ENCODE measurements at places on chromosomes 6 and 20. TPM values are rescaled to one million over a fixed set of nuclear protein-coding genes. Genes with fewer than 3 reads are reported as not detected.

The SLC17A9 gene
- total RNA-seq: 9.4 TPM

The GRIK2 gene
- not detected for total RNA-seq

DNA sequence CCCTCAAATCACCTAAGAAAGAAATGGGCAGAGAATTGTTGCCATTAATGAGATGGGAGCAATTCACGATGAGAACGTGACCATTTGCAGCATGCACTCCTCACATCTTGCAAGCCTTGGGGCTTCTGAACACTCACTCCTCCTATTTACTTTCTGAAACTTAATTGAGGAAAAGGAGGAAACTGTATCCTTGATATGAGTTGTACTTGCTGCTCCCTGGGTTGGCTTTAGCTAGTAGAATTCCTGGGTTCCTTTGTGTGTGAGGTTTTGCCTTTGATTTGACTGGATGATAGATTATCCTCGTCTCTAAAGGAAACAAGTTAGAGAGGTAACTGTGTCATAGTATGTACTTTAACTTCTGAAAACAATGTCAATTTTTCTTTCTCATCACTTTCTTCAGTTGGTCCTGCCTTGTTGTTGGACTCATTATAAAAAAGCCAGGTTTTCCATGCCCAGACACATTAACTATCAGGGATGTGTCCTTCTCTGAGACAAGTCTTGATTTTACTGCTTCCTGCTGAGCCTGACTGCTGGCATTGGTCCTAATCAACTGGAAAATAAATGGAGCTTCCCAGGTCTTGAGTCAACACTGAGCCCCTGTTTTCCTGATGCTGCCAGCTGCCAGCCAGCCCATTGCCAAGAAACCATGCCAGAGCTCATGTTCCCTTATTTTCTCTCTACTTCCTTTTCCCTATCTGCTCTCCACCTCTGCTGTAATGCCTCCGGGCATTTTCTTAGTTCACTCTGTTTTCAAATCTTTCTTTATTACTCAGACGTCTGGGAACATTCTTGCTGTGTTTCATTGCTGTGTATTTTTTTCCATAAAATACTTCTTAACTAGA, 6.0 kb upstream of the MRAP2 start:
- DNase-seq: peak; percentile 89

DNA sequence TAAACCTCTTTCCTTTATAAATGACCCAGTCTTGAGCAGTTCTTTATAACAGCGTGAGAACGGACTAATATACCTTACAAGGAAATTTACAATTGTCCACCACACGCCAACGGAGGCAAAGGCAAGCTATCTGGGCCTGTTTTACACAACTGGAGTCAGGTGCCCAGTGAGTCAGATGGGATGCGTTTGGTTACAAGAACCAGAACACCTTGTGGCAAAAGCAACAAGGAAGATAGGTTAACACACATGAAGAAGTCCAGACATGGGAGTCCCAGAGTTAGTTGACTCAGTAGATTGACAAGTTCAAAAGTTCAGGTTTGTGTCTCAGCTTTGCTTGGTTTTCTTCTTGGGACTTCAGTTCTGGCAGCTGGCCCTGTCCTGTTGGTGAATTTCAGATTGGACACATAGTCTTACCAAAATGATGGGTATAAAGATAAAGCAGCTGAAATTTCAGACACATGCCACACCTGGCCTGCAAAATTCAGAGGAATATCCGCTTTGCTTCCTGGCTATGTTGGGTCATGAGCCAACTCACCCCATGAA, 97.9 kb downstream of the PXDC1 start:
- no peak for DNase-seq

DNA sequence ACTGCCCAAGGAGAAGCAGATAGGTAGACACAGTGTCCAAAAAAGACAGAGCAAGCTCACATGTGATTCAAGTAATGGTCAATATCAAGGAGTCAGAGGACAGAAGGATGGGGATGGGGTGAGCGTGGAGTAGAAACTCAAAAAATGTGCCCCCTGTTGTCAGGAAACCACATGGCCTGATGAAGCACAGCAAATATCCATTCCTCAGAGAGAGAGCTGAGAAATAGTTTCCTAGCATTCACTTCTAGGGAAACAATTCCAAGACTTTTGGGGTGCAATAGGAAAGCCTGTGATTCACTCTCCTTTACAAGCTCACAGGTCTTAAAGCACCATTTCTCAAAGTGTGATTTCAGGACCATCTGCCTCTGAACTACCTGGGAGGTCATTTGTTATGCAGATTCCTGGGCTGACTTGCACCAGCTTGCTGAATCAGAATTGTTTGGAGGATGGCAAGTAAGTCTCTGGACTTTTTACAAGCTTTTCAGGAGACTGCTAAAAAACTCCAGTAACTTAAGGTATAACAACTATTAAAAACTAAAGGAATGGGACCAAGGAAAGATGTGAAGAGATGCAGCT, 432.8 kb downstream of the HDGFL1 start:
- no peak for DNase-seq

DNA sequence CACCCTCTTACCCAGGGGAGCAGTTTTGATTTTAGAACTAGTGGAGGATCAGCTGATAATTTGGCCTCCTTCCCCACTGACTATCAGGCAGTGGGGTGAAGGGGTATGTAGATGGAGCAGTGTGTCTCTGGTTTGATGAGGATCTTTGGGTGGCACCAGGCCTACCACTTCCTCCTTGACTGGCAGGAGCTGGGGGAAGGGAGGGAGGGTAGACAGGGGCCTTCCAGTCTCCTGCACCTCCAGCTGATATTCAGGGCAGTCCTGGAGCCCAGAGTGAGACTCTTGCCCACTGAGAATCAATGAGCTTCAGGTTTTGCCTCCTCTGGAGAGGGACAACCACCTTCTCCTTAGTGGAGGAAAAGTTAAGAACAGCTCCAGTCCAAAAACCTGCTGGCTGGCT, 3.2 kb downstream of the DEF6 start:
- no peak for DNase-seq

DNA sequence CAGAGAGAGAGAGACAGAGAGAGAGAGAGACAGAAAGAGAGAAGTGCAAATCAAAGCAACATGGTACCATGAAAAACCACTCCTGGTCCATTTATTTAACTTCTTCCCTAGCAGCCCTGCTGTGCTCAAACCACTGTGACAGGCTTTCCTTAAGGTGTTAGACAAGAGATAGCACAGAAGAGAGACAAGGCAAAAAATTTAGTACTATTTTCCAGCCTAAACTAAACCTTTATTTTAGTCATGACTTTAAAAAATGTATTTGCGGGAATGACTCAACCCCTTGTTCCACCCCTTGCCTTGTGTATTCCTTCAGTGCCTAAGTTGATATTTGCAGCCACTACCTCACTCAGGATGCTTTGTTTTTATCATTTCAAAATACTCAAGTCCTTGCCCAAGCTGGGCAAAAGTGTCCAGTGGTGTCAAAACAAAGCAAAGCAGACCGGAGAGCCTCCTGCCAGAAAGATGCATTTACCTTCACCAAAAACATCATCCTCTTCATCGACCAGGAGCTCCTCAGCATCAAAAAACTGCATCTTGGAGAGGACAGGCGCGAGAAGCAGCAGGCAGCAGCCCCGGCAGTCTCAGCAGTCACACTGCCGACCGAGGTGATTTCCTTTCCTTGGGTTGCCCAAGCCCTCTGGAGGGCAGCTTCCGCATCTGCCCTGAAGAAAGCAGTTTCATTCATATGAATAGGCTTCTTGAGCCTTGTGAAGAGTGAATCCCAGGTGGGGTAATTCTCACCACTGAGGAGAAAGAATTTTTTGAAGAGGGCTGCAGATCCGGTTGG, at the start of gene RIPOR2:
TSS of gene RIPOR2 (minus strand) at position 595 of the 787 bp plus-strand sequence. CDS start at position 533, 62 bp downstream.
- DNase-seq: no peak

GRCh38 chr6:157887892-157888291, 64.8 kb downstream of the SNX9 start:
- DNase-seq: no peak

The SIRPG gene
- total RNA-seq: not detected

- DNase-seq: peak; percentile 51
These were observed 39.7 kb downstream of the ANKEF1 start for GRCh38 chr20:10074513-10074912.

DNA sequence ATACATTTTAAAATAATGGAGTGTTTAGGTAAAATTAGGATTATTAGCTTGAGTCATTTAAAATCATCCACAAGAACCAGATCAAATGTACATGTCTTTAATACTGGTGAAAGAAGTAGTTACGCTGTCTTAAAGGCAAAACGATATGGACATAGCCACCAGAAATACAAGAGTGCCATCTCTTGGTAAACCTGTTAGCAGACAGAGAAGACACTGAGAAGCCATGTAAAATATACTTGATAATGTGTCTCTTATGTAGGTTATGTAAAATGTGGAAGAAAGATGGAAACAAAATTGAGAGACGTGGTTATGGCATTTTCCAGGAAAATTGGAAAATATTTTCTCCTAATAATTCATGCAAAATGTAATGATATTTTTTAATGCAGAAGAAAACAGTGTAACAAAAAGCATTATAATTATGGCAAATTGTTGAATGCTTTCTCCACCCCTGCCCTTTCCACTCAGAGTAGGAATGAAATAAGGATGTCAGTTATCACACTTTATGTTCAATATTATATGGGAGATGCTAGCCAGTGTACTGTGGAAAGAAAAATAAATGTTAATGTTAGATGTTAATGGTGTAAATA, 12.2 kb upstream of the SLC17A2 start:
- DNase-seq: peak; percentile 4

- DNase-seq: no peak
These were observed 47.1 kb upstream of the SAMHD1 start for GRCh38 chr20:36998652-36999051.

The QKI gene
- total RNA-seq: 195 TPM

GRCh38 chr6:70194421-70194820, 108.5 kb downstream of the COL9A1 start:
- no peak for DNase-seq
